ENCODE measurements at places on chromosomes 12 and 14.

GRCh38 chr14:24270537-24271133 is 762 bp downstream of the RABGGTA start:
- no peak for DNase-seq

GRCh38 chr14:53496668-53497067 is 343.5 kb upstream of the DDHD1 start:
- DNase-seq: no peak

GRCh38 chr12:15427913-15428312 is 105.6 kb downstream of the PTPRO start:
- DNase-seq: no peak

- DNase-seq: no peak
Observed at GRCh38 chr12:70890895-70891832, 29.4 kb downstream of the PTPRR start.

DNA sequence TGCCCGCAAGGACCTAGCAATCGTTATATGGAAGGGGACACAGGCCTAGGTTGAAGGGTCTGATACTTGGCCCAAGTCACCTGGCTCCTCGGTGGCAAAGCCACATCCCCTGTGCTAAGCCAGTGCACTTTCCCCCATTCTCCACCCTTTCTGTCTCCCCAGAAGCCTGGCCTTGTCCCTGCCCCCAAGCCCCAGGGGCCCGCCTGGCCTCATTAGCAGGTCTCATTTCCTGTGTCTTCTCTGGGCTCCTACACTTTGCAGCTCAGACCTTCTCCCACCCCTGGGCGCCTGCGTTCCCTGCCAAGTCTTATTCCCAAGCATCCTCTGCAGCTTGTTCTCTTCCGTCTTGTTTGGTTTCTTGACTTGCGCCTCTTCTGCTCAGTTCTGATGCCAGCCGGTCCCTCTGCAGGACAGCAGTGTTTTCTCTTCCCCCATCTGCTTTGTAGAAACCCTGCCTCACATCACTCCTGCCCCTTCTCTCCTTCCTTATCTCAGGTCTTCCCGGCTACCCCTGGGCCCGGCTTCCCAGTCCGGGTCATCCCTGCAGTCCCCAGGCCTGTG is 66.7 kb downstream of the SLC24A4 start:
- DNase-seq: no peak

DNA sequence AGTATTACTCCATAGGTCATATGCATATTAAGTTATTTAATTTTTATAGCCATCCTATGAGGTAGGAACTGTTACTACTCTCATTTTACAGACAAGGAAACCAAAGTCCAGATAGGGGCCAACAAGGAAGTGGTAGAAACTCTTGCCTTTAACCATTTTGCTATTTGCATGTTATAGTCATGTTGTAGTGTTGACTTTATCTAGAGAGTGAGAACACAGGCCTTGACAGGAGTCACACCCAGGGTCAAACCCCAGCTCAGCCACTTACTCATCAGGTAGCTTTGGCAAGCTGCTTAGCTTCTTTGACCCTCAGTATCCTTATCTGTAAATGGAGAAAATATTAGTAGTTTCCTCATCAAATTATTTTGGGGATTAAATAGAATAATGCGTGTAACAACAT is 156.2 kb downstream of the CAND1 start:
- DNase-seq: no peak

Measured in activated T-helper 1 cell treated with Interleukin-2 at 50 U/mL for 16 hours (primary cell).